ENCODE measurements at places on chromosomes 4 and X.

- no peak for DNase-seq
Measured at GRCh38 chr4:157779081-157779480, 393.7 kb downstream of the GASK1B start.

GRCh38 chr4:46886711-46887110 lies 22.3 kb downstream of the COX7B2 start:
- no peak for DNase-seq

DNA sequence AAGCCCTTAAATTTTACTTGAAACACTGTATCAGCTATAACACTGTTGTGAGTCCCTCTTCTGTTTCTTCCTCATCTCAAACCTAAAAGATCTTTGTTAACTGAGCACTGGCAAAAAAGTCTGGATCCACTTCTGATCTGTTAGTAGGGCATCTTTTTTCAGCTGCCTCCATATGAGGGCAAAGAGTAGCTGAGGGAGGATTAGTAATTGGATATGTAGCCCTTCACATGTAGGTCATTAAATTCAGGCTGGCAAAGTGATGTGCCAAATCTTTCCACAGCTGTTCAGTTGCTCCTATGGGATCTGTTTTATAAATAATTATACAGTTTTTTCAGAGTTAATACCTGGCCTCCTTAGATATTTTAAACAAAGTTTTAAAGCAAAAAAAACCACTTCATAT lies 1.1 kb upstream of the TRMT10A start:
- no peak for DNase-seq

GRCh38 chr4:116010923-116011322 lies 897.5 kb upstream of the NDST4 start:
- DNase-seq: no peak

DNA sequence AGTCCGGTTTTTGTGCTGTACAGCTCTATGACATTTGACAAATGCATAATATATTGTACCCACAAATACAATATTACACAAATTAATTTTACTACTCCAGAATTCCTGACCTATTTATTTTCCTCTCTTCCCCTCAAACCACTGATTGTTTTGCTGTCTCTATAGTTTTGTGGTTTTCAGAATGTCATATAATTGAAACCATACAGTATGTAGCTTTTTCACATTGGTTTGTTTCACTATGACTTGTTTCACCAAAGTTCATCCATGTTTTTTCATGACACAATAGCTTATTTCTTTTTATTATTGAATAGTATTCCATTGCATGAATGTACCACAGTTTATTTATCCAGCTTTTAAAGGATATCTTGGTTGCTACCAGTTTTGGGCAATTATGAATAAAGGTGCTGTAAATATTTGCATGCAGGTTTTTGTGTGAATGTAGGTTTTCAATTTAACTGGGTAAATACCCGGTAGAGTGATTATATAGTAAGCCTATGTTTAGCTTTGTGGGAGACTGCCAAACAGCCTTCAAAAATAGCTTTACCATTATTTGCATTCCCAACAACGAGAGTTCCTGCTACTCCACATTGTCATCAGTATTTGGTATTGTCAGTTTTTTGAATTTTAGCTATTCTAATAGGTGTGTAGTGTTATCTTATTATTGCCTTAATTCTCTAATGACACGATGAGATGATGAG lies 25.9 kb downstream of the RNF175 start:
- no peak for DNase-seq

GRCh38 chrX:135581496-135581895 lies 61.0 kb downstream of the INTS6L start:
- DNase-seq: no peak

GRCh38 chr4:17650406-17650805 lies 36.0 kb downstream of the MED28 start:
- no peak for DNase-seq

- no peak for DNase-seq
Measured at GRCh38 chrX:147908106-147908505, 3.6 kb upstream of the FMR1 start.

DNA sequence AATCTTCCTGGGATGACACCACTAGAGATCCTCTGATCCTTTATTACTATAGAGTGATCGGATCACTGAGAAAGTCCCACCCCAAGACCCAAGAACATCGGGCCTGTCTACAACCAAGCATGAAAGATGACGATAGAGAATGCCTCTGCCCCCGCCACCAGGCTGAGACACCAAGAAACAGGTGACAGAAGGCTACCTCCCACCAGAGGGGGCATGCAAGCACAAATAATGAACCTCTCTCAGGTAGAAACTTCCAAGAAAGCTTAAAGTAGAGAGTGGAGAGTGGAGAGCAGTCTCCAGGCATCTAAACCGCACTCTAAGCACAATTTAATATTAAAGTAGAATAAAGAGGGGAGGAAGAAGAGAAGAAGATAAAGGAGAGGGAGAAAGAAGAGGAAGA lies 402.6 kb downstream of the INPP4B start:
- no peak for DNase-seq

- no peak for DNase-seq
Measured at GRCh38 chr4:77040270-77040669, 35.5 kb downstream of the CCNI start.

DNA sequence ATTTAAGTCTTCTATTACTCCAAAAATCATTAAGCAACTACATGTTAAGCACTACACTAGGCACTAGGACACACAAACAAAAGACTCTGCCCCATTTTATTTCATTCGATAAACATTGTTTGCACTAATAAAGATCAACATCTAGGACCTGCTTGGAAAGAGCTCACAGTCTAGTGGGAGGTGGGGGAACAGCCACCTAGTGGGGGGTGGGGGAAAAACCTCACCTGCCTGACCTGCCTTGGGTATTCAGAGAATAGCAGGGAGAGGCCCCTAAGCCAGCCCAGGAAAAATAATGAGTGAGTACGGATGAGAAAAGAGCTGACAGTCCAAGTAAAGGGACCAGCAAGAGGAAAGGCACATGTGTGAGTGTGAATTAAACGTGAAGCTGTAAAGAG lies 52.2 kb downstream of the PRDM5 start:
- DNase-seq: no peak

DNA sequence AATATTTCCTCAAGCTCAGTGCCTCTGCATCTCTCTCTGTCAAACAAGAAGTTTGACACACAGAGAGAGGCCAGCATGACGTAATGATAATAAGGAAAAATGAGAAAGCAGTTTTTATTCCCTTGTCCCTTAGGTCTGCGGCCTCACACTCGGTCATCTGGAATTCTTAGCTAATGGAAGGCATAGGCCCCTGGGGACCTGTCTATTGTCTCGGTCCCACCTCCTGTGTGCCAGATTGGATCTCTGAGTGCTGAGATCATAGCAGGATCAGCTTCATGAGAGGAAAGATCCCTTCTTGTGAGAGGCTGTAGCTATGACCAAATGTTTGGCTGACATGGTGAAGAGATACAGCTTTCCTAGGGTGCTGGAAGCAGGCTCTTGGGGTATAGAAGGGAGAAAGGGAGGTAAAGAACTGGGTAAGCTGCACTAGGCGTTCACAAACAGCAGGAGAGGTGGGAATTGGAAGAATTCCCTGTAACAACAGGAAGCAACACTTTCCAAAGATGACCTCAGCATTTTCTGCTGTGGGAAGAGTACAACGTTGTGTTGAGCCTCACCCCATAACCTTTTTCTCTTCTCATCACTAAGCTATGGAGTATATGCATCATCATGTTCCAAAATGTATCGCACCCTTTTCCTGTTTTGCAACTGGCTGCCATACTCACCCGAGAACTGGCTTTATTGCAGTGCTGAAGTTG lies 20.2 kb downstream of the TMEM31 start:
- no peak for DNase-seq

- no peak for DNase-seq
Measured at GRCh38 chr4:173821876-173822275, 291.8 kb upstream of the HAND2 start.

DNA sequence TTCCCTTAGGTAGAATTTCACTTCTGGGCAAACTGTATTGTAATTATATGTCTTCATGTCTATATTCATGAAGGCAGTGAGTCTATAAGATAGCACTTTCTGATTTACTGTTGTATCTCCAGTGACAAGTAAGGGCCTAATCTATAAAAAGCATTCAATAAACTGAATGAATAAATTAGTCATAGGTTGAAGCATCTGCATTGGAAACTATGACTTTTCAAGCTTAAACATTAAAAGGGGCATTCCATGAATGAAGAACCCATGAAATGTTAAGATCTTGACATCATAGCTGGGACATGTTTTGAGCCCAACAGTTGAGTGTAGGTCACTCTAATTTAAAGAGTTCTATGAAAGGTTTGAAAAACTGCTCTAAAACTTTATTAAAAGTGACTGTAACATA lies 159.3 kb upstream of the LCORL start:
- no peak for DNase-seq

DNA sequence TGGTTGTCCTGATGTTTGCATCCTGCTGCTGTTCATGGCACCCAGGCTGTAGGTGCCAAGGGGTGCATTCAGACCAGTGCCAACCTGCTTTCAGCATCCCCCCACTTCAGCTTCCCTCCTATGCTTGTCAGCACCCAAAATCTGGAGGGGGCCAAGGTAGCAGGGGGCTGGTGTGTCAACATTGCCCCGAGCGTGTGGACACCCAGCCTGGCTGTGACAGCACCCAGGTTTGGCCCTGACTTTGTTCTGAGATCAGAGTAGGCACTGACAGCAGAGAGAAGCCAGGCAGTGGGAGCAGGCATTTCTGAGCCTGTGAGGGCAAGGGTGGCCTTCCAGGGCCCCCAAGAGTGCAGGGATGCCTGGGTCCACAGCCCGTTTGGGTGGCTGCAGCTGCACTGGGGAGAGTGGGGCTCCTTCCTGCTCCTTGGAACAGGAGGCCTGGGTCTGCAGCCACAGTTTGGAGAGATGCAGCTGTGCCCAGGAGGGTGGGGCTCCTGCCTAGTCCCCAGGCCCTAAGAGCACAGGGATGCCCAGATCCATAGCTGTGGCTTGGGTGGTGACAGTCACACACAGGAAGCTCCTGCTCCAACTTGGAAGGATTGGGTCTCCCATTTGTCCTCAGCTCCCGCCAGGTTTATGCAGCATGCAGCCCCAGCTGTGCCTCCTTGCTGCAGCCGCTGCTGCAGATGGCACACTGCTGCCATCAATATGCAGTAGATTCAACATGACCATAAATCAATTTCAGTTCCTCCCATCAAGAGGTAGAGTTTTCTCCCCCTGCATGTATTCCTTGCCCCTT lies 12.3 kb upstream of the PPM1K start:
- no peak for DNase-seq

DNA sequence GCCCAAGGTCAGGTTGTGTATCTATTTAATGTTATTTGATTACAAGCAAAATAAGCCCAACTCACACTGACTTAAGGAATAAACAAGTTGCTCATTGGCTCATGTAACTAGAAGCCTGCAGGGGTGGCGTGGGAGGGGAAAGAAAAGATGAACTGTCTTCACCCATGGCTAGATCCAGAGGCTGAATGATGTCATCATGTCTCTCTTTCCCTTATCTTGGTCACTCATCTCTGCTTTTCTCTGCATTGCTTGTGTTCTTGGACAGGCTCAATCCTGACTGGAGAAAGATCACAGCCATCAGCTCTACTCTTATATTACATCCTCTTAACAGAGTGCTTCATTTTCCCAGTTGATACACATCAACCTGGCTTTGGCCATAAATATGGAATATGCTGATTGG lies 290.0 kb upstream of the DIAPH2 start:
- DNase-seq: no peak

GRCh38 chr4:26056406-26056805 lies 142.4 kb downstream of the SMIM20 start:
- DNase-seq: no peak

DNA sequence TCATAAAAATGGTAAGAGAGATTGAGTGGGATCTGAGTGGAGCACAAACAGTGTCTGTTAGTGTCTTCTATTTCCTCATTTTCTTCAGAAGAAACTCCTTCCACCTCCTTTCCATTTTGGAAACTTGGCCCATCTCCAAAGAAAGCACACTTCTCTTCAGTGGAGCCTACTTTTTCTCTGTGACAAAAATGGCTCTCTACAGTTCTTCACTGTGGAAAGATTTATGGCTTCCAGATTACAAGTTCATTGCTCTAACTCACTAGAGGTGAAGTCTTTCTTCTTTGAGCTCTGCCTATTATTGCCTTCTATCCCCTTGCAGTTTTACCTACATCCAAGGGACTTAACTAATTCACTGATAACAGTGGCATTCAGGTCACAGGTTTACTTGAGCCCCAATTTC lies 325.8 kb downstream of the ANTXR2 start:
- no peak for DNase-seq

DNA sequence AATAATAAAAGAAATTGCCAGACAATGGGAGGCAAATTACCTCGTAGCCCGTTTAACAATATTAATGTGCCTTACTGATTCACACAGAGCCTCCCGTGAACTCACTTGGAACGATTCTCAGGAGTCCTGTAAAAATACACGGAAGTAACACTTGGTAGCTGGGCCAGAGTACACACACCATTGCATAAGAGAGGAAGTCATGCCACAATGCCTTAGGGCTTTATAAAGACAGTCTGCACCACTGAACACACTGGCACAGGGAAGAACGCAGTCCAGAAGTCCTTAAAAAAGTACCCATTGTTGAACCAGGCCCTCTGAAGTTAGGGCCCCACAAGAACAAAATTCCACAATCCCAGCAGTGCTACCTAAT lies 15.1 kb downstream of the SLC2A9 start:
- no peak for DNase-seq

- DNase-seq: no peak
Measured at GRCh38 chr4:151766691-151767090, 5.9 kb upstream of the GATB start.

- DNase-seq: no peak
Measured at GRCh38 chr4:34221986-34222385, 2022.3 kb downstream of the ARAP2 start.

- DNase-seq: no peak
Measured at GRCh38 chr4:141131723-141132071, 1.6 kb downstream of the RNF150 start.

- no peak for DNase-seq
Measured at GRCh38 chr4:98993419-98994071, 2.0 kb upstream of the METAP1 start.

DNA sequence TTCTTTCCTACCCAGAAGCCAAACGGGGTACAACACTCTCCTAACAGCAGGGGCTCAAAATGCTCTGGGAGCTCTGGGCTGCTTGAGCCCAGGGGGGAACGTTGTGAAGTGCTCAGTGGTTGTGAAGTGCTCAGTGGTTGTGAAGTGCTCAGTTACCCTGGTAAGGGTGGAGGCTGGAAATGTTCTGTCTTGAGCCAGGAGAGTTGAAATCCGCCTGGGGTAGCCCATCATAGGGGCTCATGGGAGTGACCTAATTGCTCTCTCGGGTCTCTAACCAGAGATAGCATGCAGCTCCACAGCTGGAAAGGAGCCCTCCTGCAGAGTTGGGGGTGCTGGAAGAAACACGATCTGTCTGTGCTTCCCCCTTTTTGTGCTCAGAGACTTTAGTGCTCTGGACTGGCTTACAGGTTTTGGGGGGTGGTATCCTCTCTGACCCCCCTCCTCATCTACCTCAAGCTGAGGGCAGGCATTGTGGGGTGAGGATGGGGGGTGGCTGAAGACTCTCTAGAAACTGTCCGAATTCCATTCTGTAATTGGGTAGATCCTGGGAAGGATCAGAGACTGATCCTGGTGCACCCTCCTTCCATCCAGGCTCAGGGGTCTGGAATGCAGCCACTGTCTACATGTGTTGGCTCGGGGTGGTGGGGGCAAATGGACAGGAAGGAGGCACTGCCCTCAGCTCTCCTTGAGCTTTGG lies 2.7 kb downstream of the EFNB1 start:
- DNase-seq: no peak
